ENCODE measurements at places on chromosomes 3 and 15. TPM values are rescaled to one million over a fixed set of nuclear protein-coding genes. Genes with fewer than 3 reads are reported as not detected.

Gene TNFAIP8L3
- polyA plus RNA-seq: not detected

Gene GUCA1C
- not detected for polyA plus RNA-seq

Gene GPR171
- 16.5 TPM for polyA plus RNA-seq

Gene TMCO5A
- not detected for polyA plus RNA-seq

Gene PROK2
- polyA plus RNA-seq: not detected

Gene CYFIP1
- 3.7 TPM for polyA plus RNA-seq

Gene GOLIM4
- 4.1 TPM for polyA plus RNA-seq

Gene ZNF385D
- not detected for polyA plus RNA-seq

Gene NCEH1
- polyA plus RNA-seq: 7.1 TPM

Gene GABRB3
- polyA plus RNA-seq: not detected

Gene IGF2BP2
- polyA plus RNA-seq: 0.43 TPM

Gene TRPM1
- polyA plus RNA-seq: 0.11 TPM

Gene IL17RD
- not detected for polyA plus RNA-seq

Gene SCN11A
- not detected for polyA plus RNA-seq

Gene PLA1A
- not detected for polyA plus RNA-seq

Gene RPSA
- 547 TPM for polyA plus RNA-seq

Gene EXD1
- not detected for polyA plus RNA-seq

DNA sequence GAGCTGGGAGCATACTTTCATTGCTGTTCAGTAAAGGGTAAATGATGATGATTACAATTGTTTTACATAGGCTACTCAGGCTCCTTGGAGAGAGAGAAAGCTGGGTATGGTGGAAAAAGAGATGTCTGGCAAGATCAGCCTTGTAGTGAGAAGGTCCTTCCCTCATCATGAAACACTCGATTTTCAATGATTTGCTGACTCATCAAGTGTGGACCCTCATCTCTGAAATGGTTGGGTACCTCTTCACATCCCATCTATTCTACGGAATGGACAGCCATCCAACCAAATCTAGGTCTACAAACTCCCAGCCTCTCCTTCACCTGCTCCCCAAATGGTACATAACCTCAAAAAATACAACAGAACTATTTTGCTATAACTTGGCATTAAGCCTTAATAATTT lies 370.5 kb upstream of the WNT5A start:
- H3K4me1 ChIP-seq: no peaks in the 10 kb centered on the region
- no peak for DNase-seq
- no peak overlapping the region for H3K4me3 ChIP-seq
- H3K36me3 ChIP-seq: no peaks in the 10 kb centered on the region
- no peak overlapping the region for H3K27ac ChIP-seq

GRCh38 chr3:112496366-112497067 lies 2.8 kb downstream of the BTLA start:
- H3K27ac ChIP-seq: no peak overlapping the region
- H3K36me3 ChIP-seq: no peaks in the 10 kb centered on the region
- H3K27me3 ChIP-seq: peaks cover 5% of the 10 kb centered on the region
- no peak for DNase-seq
- H3K4me3 ChIP-seq: no peak overlapping the region
- peaks cover 15% of the 10 kb centered on the region for H3K4me1 ChIP-seq

DNA sequence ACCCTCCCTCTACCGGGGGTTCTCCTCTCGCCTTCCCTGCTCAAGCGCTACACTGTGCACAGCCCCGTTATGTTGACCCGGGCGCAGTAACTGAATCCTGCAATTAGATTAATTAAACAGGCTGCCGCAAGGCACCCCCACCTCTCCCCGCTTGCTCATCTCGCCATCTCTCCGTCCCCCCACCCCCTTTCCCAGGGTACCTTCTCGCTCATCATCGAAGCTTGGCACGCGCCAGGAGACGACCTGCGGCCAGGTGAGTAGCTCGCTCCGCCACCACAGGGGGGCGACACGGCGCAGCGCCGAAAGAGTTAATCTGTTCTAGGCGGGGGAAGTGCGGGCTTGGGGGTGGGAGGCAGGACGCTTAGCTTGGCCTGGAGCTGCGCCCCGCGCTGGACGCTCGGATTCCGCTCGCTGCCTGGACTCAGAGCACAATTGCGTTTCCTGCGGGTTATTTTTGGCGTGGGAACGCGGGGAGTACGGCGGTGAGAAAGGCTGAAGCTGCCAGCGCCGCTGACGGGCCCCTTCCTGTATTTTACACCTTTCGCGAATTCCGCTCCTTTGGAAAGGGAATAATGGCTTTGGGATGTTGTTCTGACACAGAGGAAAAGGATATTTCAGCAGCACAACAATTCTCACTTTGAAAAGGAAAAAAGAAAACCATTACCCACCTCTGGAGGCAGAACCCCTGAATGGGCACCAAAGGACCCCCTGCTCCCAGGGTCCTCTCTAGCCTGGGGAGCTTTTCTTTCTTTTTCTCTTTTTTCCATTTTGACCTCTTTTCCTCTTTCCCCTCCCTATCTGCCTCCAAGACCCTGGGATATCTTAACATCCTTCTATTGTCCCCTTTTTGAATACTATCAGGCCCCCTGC lies 1.5 kb downstream of the DLL4 start:
- H3K27me3 ChIP-seq: peaks cover 24% of the 10 kb centered on the region
- DNase-seq: no peak
- peaks cover 54% of the 10 kb centered on the region for H3K4me1 ChIP-seq
- no peak overlapping the region for H3K27ac ChIP-seq
- peak overlapping the region; percentile 58 for H3K4me3 ChIP-seq

- no peak overlapping the region for H3K4me3 ChIP-seq
- no peak for DNase-seq
- no peak overlapping the region for H3K27ac ChIP-seq
Observed at GRCh38 chr3:111937871-111938270, 41.0 kb upstream of the ABHD10 start.

DNA sequence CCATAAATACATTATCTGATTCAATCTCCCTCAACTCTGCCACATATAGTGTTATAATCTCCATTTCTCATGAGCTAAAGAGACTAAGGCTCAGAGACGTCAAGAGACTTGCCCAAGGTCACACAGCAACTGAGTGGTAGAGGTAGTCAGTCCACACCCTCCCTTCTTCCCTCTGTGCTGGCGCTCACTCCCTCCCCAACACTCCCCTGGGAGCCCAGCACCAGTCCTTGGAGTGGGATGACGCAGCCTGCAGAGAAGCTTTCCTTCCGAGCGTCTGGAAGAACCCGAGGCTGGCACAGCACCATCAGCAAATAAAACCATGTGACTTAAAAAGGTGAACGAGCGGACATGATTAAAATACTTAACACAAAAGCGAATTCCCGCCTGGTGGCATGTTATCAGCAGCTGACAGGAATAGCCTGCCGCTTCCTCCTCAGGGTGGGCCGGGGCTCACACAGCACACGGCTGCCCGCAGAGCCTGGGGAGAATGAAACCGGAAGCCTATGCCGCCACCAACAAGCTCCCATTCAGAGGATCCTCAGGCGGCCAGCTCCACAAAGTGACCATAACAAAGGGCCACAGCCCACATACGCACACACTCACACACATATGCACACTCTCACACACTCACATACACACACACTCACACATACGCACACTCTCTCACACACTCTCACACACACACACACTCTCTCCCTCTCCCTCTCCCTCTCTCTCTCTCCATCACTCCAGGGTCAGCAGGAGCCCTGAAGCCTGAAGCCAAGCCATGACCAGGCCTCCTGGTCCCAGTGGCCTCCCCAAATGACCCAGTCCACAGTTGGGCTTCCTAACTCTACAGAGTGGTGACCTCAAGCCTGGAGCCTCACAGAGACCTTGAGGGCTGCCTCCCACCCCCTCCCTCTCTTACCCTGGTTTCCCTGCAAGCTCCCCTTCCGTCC lies 120.5 kb downstream of the XXYLT1 start:
- peak overlapping the region; percentile 62 for H3K4me3 ChIP-seq
- peak overlapping the region; percentile 95 for H3K27ac ChIP-seq
- no peaks in the 10 kb centered on the region for H3K27me3 ChIP-seq
- H3K36me3 ChIP-seq: no peaks in the 10 kb centered on the region

DNA sequence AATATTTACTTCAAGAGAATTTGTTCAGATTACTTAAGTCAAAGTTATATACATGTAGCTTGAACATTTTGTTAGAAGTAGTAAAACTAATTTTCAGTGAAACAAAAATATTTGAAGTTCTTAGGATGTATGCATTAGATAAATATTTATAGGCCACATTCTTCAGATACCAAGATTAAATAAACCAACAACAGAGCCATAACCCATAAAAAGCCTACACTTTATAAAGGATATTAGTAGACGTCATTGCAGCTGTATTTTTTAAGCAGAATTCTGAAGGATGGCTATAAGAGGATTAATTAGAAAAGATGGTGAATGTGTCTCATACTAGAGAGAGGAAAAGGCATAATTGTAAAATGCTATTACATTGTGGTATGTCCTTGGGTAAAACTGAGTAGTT lies 449.7 kb upstream of the ALCAM start:
- H3K27me3 ChIP-seq: no peaks in the 10 kb centered on the region
- H3K36me3 ChIP-seq: no peaks in the 10 kb centered on the region
- no peaks in the 10 kb centered on the region for H3K4me1 ChIP-seq
- no peak overlapping the region for H3K4me3 ChIP-seq
- no peak overlapping the region for H3K27ac ChIP-seq

DNA sequence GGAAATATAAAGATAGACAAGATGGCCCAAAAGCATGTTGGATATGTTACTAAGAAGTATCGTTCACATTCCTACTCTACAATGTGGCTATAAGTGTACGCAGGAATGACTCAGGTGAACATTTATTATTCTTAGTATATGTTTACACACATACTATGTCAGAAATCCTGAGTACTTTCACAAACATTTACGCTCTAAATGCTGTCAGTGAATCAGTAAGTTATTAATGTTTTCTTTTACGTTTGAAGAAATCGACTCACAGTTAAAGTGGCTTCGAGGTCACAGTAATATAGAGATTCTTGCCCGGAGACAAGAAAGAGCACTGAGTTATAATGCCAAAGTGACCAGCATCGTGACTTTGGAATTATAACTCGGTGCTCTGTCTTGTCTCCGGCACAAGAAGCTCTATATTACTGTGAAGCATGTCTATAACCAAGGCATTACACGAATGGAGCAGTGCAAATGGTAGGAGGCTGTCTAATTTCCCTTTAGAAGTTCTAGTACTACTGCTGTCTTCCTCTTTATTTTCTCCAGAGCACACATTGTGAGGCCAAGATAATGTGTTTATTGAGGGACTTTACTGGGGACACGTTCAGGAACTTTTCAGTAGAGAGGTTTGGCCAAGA lies 61.8 kb upstream of the P3H2 start:
- DNase-seq: no peak
- no peak overlapping the region for H3K27ac ChIP-seq
- no peaks in the 10 kb centered on the region for H3K27me3 ChIP-seq
- no peak overlapping the region for H3K4me3 ChIP-seq
- no peaks in the 10 kb centered on the region for H3K4me1 ChIP-seq
- H3K36me3 ChIP-seq: no peaks in the 10 kb centered on the region

DNA sequence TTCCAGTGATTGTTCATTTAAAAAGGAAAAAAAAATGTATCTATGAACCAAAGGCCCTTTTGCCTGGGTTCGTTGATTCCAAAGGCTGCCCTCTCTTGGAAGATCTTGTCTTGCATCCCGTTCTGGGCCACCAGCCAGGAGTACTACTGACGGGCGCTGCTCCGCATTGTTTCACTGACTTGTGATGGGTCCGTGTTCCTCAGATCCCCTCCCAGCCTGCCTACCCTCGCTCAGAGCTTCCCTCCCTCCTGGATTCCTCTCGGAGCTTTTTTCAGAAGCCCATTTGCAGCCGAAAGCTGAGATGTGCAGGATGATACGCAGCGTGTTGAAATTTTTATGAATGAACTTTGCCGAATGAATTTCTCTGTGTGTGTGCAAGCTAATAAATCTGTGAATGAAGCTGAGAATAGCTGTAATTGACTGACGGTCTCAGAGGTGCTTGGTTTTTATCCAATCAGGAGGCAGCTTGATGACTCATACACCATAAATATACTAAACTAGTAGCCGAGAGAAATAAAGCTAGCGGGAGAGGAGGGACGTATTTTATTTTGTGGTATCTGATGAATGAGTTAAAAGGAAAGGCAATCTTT lies at the start of gene SHC4:
Gene SHC4 (minus strand): TSS at position 396 of the 590 bp plus-strand sequence. CDS start 904 bp downstream, outside the sequence.
- H3K27ac ChIP-seq: no peak within 1 kb of the TSS
- peaks cover 48% of the 10 kb centered on the region for H3K4me1 ChIP-seq
- DNase-seq: peak; percentile 29
- H3K4me3 ChIP-seq: peak within 1 kb of the TSS; percentile 90
- H3K36me3 ChIP-seq: no peaks in the 10 kb centered on the region
- H3K27me3 ChIP-seq: peaks cover 2% of the 10 kb centered on the region

DNA sequence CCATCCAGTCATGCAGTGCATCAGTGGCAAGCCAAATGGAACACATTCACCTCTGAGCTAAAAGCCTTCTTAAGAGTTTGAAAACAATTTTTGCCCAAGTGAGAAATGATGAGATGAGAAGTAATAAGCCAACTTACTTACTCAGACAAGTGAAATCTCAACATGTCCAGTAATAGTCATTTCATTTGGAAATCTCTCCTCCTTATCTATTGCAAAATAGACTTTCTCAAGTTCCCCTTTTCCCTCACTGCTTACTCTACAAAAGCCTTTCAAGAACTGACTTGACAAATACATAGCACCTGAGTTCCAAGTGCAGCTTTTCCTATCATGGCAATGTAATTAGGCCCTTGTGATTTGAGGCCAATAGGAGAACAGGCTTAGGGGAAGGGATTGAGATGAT lies 282.3 kb downstream of the SLC9A9 start:
- H3K4me1 ChIP-seq: no peaks in the 10 kb centered on the region
- H3K27ac ChIP-seq: no peak overlapping the region
- H3K36me3 ChIP-seq: peaks cover 4% of the 10 kb centered on the region
- DNase-seq: no peak
- no peak overlapping the region for H3K4me3 ChIP-seq

DNA sequence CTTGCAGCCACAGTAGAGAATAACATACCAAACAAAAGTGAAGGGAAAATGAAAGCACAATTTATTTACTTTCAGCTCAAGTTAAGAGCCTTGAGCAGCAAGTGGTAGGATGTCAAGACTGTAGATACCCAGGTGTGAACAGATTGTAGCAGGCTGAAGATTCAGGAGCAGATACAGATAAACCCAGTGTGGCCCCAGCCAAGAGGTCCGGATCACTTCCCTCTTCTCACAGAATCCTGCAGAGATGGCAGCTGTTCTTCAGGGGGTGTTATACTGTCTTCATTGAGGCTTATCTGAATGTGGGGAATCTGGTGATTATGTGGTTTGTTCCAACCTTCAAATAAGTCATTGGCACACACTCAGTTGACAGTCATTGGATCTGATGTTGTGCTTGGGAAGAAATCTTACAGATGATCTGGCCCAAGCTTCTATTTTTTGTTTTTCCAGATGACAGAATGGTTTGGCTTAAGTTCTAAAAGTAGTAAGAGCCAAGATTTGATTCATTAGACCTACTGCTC lies 2.2 kb downstream of the STARD9 start:
- peaks cover 1% of the 10 kb centered on the region for H3K27me3 ChIP-seq
- H3K4me1 ChIP-seq: peaks cover 51% of the 10 kb centered on the region
- H3K36me3 ChIP-seq: no peaks in the 10 kb centered on the region
- H3K4me3 ChIP-seq: peak overlapping the region; percentile 40
- DNase-seq: no peak

DNA sequence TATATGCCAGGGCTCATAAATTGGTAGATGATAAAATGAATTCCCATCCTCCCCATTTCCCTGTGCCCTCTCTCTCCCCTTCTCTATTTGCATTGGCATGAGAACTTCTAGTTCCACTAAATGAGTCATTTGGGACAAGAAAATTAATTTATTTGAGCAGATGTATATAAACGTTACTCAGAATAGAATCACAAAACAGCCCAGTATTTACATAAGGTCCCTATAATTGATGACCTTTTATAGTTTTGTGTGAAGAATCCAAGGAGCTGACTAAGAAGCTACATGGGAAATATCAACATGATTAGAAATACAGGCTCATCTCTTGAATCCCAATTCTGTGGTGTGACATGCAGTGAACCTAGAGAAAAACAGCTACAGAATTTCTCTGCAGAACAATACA lies 617.7 kb upstream of the NR2F2 start:
- no peaks in the 10 kb centered on the region for H3K4me1 ChIP-seq
- DNase-seq: no peak
- no peak overlapping the region for H3K4me3 ChIP-seq

Data from immature natural killer cell (primary cell).